NCI-H345 (cell line): ENCODE measurements at places on chromosomes 7 and 10.

DNA sequence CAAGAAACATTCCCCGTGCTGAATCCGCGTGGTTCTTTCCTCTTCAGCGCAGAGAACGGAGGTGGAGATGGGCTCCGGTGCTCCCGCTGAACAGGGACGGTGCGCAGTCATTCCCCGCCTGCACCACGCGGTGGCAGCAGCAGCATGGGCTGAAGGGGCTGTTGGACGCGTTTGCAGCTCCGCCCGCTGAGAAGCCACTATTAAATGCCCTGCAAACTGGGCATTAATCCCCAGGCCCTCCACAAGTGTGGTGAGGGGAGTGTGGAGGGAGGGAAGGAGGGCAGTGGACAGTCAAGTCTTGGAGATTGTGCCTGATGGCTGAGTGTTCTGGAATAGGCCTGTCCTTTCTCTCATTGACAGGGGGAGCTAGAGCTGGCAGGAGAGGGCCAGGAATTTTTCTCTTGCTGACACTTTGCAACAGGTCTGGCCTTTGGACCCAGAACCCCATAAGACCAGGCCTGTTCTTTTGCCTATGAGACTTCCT lies 240.2 kb upstream of the INHBA start:
- DNase-seq = peak; percentile 38

- no peak for DNase-seq
Measured at GRCh38 chr10:49593998-49594397, 16.1 kb upstream of the SLC18A3 start.

GRCh38 chr7:111401516-111401915 lies 160.8 kb downstream of the IMMP2L start:
- DNase-seq = no peak

GRCh38 chr7:37393476-37393875 lies 55.2 kb downstream of the ELMO1 start:
- no peak for DNase-seq

GRCh38 chr7:128166603-128167041 lies 74.5 kb upstream of the LEP start:
- peak; percentile 22 for DNase-seq
